ENCODE measurements at places on chromosomes 6 and 20.

DNA sequence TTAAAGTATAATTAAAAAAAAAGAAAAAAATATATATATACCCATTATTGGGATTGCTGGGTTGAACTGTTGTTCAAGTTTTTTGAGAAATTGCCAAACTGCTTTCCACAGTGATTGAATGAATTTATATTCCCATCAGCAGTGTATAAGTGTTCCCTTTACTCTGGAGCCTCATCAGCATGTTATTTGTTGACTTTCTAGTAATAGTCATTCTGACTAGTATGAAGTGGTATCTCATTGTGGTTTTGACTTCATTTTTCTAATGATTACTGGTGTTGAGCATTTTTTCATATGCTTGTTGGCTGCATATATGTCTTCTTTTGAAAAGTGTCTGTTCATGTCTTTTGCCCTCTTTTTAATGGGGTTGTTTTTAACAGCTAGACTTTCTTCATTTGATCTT lies 1260.8 kb upstream of the GJE1 start:
- DNase-seq, result no peak

DNA sequence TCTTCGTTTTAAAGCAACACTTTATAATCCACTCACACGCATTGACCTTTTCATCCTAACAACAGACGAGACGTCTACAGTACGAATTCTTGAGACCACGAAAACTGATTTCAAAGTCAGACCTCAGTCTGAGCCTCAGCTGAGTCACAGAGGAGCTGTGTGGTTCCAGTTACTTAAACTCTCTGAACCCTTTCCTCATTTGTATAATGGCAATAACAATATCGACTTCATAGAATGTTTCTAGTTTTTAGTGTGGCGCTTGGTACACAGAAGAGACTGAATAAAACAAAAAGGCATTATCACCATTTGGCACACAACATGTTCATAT lies 236.9 kb downstream of the ATXN1 start:
- DNase-seq, result no peak

- no peak for DNase-seq
Measured at GRCh38 chr20:23877524-23877923, 2.0 kb downstream of the CST5 start.

DNA sequence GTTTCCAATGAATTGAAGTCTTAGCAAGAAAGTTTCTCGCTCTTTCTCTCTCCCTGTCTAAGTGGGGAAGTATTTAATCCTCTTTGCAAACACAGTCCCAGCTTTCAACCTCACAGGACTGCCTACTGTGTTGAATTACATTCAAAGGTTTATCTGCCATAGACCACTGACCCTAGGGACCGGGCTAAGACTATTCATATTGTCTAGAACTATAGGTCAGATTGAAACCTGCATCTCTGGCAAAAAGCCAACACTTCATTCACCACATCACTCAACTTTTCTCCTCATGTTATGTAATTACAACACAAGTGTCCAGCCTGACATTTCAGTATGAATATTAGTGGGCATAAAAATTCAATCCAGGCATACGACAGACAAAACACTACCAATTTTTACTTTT lies 314.7 kb upstream of the RSPO3 start:
- no peak for DNase-seq

DNA sequence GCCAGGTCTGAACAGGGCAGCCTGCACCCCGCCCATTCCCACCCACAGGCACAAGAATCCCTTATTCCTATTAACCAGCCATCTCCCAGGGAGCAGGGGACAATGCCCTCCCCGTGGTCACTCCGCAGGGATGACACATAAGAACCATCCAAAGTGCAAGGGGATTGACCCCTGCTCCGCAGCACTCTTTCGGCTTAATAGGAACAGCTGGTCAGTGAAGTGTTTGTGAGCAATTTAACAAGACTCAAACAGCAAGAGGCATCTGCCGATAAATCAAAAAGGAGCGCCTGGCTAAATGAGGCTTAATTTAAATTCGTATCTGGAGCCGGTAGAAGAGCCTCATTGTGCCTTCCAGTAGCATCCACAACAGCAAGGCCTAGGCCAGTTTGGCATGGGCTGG lies 389.4 kb downstream of the RNGTT start:
- DNase-seq, result no peak

GRCh38 chr6:42394151-42394550 lies 57.6 kb downstream of the TRERF1 start:
- no peak for DNase-seq

GRCh38 chr6:16872543-16873235 lies 111.4 kb upstream of the ATXN1 start:
- DNase-seq, result no peak

- DNase-seq, result no peak
Measured at GRCh38 chr6:17965397-17965796, 22.0 kb downstream of the KIF13A start.

GRCh38 chr6:87742106-87742505 lies 40.1 kb upstream of the AKIRIN2 start:
- no peak for DNase-seq

- DNase-seq, result no peak
Measured at GRCh38 chr20:57999465-58000111, 228.9 kb downstream of the ANKRD60 start.

GRCh38 chr6:113944701-113945100 lies 26.2 kb downstream of the HDAC2 start:
- no peak for DNase-seq

GRCh38 chr6:166764473-166765233 lies 137.6 kb upstream of the RPS6KA2 start:
- DNase-seq, result no peak

- no peak for DNase-seq
Measured at GRCh38 chr20:52812231-52812847, 159.8 kb upstream of the TSHZ2 start.

- DNase-seq, result no peak
Measured at GRCh38 chr20:46076806-46077205, 13.0 kb downstream of the NCOA5 start.

GRCh38 chr6:57158658-57159057 lies 13.5 kb upstream of the BAG2 start:
- no peak for DNase-seq

DNA sequence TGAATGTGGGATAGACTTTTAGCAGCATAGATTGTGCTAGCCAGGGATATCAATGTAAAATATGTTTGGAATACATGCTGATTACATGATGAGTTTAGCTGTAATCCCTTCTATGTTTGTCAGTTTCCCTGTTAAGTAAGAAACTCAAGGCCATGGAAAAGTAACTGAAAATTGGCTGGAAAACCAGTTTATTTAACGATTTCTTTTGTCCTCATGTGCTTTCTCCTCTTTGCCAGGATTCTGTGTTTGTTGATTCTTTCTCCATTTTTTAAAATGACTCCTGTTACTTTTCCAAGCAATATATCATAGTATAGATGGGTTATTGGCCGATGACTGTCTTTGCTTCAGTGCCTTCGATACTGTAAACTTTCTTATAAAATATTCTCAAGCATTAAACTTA lies 87.5 kb downstream of the SAMD5 start:
- DNase-seq, result no peak

GRCh38 chr6:46509981-46510510 lies 18.8 kb upstream of the RCAN2 start:
- no peak for DNase-seq

DNA sequence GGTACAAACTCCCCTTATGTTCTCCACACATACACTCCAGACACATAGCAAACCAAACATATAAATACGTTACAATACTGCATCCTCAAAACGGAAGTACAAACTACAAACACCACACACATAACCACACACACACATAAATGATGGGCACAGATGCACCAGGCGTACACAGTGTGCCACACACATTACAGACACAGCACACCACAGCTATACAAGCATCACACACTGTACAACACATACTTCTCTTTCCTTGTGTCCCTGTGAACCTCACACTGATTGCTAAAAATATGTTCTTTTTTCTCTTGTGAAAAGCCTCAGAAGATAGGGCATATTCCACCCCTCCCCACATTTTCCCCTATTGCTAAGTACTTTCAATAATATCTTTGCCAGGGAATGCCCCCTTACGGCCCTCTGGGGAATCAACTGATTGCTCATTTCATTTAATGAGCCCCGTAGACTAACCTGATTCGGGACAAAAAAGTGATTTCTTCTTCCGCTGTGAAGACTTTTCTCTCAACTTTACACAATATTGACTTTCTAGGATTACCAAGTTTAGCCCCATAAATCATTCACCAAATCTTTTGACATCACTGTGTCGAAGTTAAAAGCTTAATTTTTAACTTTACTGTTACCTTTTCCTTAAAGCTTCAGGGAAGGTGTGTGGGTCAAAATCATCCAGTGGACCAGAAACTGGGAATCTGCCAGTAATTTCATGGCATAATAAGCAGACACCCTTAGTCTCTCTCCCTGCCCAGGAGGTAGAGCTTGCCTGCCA lies at the start of gene SLC17A1:
Gene SLC17A1, minus strand, starts transcription at position 521 of the 775 bp plus-strand sequence. CDS start 1,495 bp downstream, outside the sequence.
- DNase-seq, result no peak

DNA sequence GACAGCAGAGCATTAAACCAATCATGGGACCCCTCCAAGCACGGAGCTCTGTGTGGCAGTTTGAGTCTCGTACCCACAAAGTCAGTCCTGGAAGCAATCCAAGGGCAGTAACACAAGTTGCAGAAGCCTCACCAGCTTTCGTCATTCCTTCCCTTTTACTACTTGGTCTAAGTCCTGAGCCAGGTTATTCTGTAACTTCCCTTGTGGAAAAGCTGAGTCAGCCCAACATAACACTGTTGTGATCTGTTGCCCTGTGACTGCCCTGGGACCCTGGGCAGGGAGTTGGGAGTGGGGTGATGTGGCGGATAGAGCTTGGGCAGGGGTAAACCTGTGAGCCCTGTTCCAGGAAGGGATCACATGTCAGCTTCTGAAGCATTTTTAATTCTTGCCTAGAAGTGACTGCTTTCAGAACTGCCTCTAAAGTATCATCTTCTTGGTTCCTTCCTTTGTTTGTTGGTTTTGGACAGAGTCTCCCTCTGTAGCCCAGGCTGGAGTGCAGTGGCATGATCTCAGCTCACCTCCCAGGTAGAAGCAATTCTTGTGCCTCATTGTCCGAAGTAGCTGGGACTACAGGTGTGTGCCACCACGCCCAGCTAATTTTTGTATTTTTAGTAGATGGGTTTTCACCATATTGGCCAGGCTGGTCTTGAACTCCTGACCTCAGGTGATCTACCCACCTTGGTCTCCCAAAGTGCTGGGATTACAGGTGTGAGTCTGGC lies 183.7 kb upstream of the JAG1 start:
- no peak for DNase-seq

DNA sequence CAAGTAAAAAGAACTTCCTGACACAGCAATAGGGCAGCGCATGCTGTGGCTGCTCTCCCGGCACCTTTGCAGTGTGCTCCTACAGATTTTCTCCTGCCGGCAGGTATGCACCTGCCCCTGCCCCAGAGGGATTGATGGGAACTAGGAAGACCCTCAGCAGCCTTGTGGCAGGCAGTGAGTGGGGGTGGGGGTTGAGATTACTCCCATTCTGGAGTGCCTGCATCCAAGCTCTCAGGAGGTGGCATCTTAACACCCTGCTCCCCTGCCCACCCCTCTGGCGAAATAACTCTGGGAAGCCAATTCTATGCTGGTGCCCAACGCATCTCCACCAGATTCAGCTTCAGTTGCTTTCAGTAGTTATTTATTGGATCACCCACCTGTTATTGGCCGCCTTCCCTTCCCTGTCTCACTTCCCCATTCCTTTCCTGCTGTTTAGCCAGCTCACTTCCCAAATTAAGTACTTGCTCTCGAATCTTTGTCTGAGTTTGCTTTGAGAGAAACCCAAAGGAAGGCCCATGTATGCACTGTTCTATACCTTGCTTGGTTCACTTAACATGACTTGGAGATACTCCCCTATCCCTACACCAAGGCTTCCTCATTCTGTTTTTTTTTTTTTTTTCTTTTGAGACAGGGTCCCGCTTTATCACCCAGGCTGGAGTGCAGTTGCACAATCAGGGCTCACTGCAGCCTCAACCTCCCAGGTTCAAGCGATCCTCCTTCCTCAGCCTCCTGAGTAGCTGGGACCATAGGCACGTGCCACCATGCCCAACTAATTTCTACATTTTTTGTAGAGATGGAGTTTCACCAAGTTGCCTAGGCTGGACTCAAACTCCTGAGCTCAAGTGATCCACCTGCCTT lies 29.3 kb upstream of the SLC23A2 start:
- no peak for DNase-seq

GRCh38 chr6:159973951-159974350 lies 5.1 kb downstream of the IGF2R start:
- no peak for DNase-seq

DNA sequence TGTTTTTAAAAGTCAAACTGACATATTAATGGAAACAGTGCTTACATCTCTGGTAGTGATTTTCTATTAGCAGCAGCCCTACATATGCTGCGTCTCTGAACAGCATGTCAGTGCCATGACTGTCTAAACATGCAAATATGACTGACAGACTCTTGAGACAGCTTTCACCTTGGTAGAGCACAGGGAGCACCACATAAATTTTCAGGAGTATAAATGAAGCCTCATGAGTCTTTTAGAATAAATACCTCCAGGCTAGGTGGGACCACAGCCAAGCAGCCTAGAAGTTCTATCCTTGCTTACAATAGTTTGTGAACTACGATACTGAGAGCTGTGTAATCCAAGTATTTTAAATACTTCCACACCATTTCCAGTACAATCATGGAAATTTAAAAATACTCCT lies 410.7 kb upstream of the RUNX2 start:
- DNase-seq, result no peak

GRCh38 chr6:87661016-87661415 lies 41.0 kb downstream of the AKIRIN2 start:
- DNase-seq, result no peak

DNA sequence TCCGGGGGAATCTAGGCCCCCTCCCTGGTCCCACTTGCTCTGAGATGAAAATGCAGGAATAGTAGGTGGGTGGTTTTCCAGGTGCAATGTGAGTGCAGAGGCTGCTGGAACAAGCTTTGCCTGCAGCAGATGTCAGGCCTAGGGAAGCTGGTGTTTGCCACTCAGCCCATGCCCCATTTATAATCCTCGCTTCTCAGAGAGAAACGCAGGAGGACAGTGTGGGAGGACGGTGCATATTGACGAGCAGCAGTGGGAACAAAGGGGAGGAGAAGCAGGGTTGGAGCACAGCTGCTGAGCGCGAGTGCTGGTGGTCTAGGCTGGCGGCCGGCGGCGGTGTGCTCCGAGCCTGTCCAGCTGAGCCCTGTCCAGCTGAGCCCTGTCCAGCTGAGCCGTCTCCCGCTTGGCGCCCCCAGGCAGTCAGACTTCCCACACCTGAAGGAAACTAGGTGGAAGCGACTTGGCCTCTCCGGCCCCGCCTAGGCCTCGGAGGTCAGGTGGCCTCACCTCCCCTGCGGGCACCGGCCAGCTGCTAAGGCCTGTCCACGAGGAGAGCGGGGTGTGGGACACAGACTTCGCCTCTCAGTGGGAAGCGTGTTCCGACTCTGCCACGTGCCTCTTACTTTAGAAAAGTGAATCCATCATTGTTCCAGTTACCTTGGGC lies 49.7 kb upstream of the FRMD1 start:
- DNase-seq, result no peak

All from NT2/D1 (cell line).